ENCODE measurements at places on chromosomes 2 and 18.

GRCh38 chr2:190582736-190583506 is 48.4 kb upstream of the NEMP2 start:
- no peak for DNase-seq

GRCh38 chr2:88596141-88596830 is 31.0 kb downstream of the EIF2AK3 start:
- no peak for DNase-seq

- DNase-seq = no peak
Measured at GRCh38 chr2:19138264-19138825, 220.1 kb downstream of the OSR1 start.

DNA sequence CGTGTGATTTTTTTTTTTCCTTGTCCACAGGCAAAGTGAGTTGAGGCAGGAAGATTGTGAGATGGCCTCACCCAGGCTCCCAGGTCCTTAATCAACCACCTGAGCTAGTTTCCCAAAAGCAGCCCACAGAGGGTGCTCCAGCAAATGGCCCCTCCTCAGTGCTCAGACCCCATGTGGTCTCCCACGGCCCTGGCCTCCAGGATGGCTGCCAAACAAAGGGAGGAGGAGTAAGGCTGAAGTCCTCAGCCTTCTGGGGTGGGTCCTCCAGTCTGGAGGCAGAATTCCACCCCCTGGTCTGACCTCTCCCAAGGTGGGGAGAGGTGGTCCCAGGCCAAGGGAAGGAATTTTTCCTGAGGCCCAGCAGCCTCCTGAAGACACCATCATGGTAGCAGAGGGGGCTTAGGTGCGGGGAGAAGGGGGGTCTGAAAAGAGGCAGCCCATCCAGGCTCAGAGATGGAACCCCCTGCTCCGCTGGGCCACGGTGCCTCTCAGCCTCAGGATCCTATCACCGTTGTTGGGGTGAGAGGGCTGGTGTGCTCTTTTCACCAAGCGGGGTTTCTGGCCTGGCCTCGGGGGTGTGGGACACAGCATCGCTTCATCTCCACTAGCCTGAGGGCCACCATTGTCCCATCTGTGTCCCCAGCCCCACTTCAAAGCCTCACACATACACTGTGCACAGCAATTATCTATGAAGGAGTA is 2.3 kb downstream of the NGEF start:
- no peak for DNase-seq

- no peak for DNase-seq
Measured at GRCh38 chr2:111169268-111169667, 48.6 kb downstream of the BCL2L11 start.
